ENCODE measurements at places on chromosomes 11 and 22.

DNA sequence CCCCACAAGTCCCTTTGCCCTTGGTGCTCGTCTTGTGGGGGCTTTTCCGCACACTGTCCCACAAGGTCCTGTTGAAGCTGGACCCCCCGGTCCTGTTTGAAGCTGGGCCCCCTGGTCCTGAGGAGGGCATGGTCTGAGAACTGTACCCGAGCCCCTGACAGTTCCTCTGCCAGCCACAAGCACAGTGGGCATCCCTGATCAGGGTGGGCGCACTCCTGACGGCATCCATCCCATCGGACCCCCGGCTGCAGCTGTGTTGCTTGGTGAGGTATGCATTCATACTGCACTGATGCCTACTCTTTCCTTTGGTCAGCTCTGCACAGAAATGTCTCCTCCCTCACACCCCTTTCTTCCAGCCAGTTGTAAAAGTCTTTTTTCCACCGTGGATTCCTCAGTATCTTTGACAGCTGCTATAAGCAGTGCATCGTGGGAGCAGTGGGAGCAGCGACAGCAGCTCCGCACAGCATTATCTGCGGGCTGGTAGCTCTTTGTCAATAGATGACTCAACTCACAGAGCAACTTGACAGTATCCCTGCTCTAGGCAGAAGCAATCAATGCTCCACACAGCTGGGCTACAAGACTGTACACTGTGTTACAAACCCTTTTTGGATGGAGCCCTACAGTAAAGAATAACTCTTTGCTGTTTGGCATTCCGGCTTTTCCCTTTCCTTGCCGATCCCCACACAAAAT is 1030.8 kb upstream of the CCDC90B start:
- no peak overlapping the region for H3K27ac ChIP-seq
- no peak overlapping the region for H3K4me3 ChIP-seq
- no peak for DNase-seq
- H3K36me3 ChIP-seq: no peaks in the 10 kb centered on the region

- peak within 1 kb of the TSS; percentile 85 for H3K4me3 ChIP-seq
- H3K4me1 ChIP-seq: peaks cover 52% of the 10 kb centered on the region
- H3K27me3 ChIP-seq: no peaks in the 10 kb centered on the region
- peak; percentile 80 for DNase-seq
Measured at GRCh38 chr11:5684646-5685362, at the start of gene TRIM5. Gene TRIM5 (minus strand): TSS chr11:5685074. CDS start chr11:5680177, 4,897 bp downstream.

- no peaks in the 10 kb centered on the region for H3K36me3 ChIP-seq
- H3K4me1 ChIP-seq: peaks cover 16% of the 10 kb centered on the region
- no peaks in the 10 kb centered on the region for H3K27me3 ChIP-seq
- DNase-seq: no peak
Measured at GRCh38 chr22:36129486-36130388, 30.8 kb downstream of the APOL3 start.

- H3K4me1 ChIP-seq: no peaks in the 10 kb centered on the region
- H3K27me3 ChIP-seq: peaks cover 4% of the 10 kb centered on the region
- H3K4me3 ChIP-seq: no peak overlapping the region
- no peak for DNase-seq
- no peaks in the 10 kb centered on the region for H3K36me3 ChIP-seq
Measured at GRCh38 chr11:15476371-15476917, 361.7 kb downstream of the INSC start.

DNA sequence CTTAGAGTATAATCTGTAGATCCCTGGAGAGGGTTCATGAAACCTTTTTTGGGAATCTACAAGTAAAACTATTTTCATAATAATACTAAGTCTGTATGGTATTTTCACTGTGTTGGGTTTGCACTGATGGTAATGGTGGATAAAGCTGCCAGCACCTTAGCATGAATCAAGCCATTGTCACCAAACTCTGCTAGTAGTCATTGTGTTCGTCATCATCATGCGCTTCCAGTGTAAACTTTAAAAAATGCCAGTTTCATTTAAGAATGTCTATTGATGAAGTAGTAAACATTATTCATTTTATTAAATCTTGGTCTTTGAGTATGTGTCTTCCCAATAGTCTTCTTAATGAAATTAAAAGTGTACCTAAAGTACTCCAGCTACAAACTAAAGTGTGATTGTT is 15.0 kb downstream of the ALKBH3 start:
- no peak overlapping the region for H3K27ac ChIP-seq
- no peak overlapping the region for H3K4me3 ChIP-seq
- no peak for DNase-seq
- H3K4me1 ChIP-seq: no peaks in the 10 kb centered on the region
- no peaks in the 10 kb centered on the region for H3K27me3 ChIP-seq

Data from activated T-cell treated with anti-CD3 and anti-CD28 coated beads, Interleukin-2, amount 50 U/mL, for 24 hours (primary cell).